Activated T-helper 1 cell treated with anti-CD3 and anti-CD28 coated beads, Interleukin-12 subunit alpha, Interleukin-12 subunit beta, Interleukin-2, Interleukin-4 antibody, amounts not matched to agents 30 ng/mL and 10 ng/mL and 1 ng/mL, durations not matched to agents 14 hours and 24 hours and 36 hours (primary cell): ENCODE measurements at places on chromosomes 3 and 15.

DNA sequence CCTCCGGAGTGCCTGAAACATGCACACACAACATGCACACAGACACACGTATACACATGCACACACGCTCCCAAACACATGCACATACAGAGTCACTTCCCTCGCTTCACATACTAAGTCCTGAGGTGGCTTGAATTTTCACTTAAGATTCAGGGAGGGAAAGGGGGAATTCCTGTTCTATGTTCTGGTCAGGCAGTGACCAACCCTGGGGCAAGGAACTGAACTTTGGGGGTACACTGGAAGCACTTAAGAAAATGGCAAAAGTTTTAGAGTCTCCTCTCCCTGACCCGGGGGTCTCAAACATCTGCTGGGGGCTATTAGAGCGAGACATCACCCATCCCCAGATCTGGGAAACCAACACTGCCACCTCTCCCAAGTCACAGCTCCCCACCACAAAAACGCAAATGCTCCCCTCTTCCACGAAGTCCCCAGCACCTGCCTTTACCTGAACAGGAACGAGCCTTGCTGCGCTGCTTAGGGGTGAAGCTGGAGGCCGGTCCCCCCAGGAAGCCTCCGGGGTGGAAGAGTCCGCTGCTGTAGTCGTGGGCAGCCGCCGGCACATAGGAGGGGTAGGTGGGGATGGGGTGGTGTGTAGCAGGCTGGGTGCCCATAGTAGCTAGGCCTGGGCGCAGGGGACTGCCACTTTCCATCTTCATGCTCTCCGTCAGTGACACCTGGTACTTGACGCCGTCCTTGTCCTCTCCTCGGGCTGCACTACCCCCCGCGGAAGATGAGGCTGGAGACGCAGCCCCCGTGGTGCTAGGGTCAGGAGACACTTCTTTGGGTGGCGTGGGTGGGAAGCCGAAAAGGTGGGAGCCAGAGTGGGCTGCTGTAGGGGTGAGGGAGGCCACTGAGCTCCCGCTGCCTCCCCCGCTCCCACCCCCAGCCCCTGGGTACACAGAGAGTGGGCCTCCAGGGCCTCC is 7.5 kb downstream of the GATA2 start:
- no peak for DNase-seq

- no peak for DNase-seq
Observed at GRCh38 chr15:71732636-71733035, 77.7 kb upstream of the NR2E3 start.

DNA sequence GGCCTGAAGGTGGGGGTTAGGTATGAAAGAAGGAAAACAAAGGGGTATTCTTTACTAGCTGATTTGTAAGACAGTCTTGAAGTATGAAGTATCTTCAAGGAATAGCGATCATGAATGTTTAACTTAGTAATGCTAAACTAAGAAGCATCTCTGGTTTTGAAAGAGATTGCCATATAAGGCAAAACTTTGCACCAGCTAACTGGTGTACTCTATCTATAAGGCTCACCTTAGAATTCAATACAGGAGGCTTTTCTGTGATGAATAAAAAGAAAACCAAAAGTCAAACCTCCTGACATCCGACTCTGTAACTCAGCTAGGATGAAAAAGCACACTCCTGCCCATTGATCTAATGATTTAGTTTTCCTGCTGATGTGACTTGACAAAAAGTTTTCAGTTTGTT is 54.7 kb downstream of the FOXP1 start:
- no peak for DNase-seq

DNA sequence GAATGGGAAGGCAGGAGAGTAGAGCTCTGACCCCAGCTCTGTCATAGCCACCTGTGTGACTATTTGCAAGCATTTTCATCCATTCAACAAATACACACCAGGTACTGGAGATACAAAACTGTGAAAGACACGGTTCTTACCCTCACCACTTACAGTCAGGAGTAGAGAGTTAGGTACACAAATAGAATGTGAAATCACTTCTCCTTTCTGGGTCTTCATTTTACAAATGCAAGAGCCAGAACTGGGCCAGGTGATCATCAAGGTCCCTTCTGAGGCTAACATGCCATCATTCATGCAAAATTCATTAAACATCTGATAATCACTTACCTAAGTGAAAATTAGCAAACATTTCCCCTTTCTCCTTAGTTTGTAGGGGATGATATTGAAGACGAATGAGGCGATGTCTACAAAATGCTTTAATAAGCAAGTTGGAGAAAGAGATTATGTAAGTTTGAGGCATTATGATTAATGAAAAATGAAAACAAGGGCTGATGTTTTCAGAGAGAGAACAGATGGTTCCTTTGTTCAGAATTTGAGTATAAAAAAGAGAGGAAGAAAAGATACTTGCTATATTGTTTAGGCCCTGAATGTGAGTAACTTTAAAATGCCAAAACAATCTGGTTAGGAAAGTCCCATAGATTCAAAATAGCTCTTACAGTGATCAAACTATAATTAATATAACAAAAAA is 88.6 kb downstream of the LPP start:
- DNase-seq = no peak

GRCh38 chr3:99529265-99529664 is 109.1 kb upstream of the COL8A1 start:
- DNase-seq = no peak
